ENCODE measurements at places on chromosomes 12 and 14.

DNA sequence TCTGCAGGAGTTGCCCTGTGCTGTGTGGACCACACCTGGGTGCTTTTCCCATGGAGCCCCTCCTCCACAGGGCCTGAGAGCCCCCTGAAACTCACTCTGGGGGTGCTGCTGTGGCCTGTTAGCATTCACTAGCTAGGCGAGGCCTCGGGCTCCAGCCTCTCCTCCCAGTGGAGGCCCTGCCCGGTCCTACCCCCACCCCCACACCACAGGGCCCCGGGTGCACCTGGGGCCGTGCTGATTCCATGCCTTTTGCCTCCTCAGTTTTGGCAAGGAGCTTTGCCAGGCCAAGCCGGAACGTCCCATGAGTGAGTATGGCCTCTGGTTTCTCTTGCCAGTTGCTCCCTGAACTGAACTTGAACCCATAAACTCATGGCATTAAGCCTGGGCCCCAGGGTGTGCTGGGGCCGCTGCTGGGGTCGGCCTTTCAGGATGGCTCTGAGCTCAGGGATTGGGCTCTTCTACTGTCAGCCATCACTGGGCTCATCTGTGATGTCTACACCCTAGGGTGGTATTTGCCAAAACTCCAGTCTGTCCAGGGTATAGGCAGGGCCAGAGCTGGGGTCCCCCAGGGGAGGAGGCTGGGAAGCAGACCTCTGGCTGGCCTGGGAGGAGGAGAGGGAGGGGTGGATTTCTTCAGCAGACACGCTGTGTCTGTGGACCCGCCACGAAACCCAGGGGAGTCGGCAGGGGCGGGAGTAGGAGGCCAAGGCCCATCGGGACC, 58.7 kb upstream of the TSPAN9 start:
- DNase-seq, result no peak

GRCh38 chr12:11896417-11896929, 174.3 kb upstream of the BCL2L14 start:
- no peak for DNase-seq

DNA sequence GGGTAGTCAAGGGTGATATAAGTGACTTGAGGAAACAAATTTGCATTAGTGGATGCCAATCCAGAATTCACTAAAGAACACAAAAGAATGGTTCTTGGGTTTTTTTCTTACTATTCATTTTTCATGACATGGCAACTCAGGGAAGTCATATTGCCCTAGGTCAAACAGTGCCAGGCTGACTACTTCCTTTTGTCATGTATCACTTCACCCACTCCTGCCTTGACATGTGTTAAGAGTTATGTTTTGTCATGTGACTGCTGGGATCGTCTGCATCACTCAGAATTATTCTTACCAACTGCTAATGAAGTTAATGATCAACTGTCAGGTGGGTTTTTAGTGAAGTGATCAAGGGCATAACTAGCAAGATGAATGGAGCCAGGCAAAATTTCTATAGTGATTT, 74.2 kb downstream of the PRORP start:
- DNase-seq, result no peak

GRCh38 chr14:103770902-103771301, 55.3 kb downstream of the ZFYVE21 start:
- DNase-seq, result no peak

GRCh38 chr12:112303799-112304198, 78.4 kb downstream of the HECTD4 start:
- DNase-seq, result no peak

- DNase-seq, result no peak
Measured at GRCh38 chr12:11998944-11999315, 71.8 kb upstream of the BCL2L14 start.

- no peak for DNase-seq
Measured at GRCh38 chr12:24901576-24902461, 47.1 kb downstream of the BCAT1 start.

DNA sequence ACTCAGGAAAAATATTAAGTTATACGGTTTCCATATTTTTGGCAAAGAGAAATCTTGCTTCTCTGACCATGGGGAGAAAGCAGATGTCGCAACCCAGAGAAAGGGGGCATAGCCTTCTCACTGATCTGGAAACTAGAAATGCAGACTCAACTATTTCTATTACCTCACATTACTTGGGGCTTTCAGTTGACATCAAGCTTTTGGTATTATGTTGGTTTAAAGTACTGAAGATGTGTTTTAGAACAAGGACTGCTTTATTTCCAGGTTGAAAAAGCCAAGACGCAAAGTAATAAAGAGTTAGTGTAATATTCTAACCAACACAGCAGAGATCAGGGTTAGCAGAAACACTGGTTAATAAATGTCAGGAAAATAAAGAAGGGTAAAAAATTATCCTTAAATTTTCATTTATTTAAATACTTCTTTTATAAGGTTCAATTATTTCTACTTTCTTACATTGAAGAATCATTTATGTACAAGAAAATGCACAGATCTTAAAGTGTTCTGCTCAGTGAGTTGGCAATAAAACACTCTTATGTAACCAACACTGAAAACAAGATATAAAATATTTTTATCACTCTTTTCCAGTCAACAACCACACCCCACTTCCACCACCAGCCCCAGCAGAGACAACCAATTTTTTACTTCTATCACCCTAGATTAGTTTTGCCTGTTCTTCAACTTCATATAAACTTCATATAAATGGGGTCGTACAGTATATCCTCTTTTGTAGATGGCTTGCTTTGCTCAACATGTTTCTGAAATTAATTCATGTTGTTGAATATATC, 26.0 kb downstream of the DCP1B start:
- no peak for DNase-seq

DNA sequence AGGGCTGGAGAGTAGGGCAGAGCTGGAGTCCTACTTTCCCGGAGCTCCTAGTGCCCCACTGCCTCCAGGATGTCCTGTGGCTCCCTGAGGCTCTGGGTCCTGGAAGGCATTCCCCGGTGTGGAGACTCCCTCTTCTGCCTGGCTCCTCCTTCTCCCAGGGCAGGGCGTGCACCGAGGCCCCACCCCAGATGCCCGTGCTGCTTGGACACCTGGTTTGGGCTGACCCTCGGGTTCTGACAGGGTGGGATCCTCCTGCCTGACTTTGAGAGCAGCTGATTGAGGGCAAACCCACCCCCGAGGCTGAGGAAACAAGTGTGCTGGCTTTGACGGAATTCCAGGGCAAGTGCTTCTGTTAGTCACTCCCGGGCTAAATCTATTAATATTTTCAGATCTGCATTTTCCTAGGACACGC, 15.4 kb downstream of the TEAD4 start:
- no peak for DNase-seq

DNA sequence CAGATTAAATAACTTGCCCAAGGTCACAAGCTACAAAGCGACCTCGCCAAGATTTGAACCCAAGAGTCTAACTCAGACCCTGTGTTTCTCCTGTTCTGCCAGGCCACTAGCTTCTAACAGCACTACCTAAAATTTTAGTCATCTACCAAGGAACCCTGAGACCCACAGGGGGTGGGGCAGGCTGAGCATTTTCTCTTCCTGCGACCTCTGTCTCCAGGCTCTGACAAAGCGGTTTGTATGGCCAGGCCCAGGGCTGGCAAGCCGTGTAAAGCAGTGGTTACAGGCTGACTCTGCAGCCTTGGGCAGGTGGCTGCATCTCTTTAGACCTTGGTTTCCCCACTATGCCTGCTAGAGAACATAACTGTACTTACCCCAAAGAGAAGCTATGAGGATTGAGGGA, 5.3 kb downstream of the VDR start:
- DNase-seq, result no peak

DNA sequence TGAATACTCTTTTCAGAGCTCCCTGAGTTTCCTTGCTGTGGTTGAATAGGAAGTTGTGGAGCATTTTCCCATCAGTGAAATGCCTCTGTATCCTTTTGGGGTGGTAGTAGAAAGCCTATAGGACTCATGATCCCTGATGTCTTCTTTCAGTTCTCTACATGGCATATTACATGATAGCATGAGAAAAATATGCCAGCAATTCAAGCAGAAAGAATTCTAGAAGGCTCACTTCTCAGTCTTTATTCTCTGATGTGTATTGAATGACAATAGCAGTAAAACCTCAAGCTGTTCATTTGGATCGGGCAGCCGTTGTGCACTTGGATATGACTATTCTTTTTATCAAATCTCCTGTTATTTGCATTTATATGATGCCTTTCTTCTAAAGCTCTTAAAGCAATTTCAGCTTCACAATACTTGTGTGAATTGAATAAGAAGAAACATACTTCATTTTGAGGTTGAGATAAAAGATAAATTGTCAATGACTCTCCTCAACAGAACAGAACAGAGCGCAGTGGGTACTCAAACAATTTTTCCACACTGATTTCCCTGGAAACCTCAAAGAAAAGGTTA, 251.5 kb upstream of the FBXO33 start:
- no peak for DNase-seq

DNA sequence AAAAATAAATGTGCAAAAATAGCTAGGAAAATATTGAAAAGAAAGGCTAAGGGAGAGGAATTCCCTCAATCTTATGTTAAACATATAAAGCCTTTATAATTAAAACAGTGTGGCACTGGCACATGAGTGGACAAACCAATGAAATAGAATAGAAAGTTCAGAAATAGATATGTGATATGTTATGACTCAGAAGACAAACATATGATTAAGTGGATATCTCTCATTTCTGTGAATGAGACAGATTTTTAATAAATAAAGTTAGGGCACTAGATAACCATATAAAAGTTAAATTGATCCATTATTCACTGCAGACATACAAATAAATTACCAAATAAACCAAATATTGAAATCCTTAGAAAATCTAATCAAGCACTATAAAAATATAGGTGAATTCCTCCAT, 73.0 kb downstream of the ALG10B start:
- DNase-seq, result no peak

- DNase-seq, result no peak
Measured at GRCh38 chr12:88579161-88579517, 1.1 kb downstream of the KITLG start.

Data from CD8-positive, alpha-beta T cell (primary cell).